ENCODE measurements at places on chromosomes 12 and 14.

- no peak for DNase-seq
Observed at GRCh38 chr12:125072496-125072895, 7.3 kb downstream of the AACS start.

DNA sequence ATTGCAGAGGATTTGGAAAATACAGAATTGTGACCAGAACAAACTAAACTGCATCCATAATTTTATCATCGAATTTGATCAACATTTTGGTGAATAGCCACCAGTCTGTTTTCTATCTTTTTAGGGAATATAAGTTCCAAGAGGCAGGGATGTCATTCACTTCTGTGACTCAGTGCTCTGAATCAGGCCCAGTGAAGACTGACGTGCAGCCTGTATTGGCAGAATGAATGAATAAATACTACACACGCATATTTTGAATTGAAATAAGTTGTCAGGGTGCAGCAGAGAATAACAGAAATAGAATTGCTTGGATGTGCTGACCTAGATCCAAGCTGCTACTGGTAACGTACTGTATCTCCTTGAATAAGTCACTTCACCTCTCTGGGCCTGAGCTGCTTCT lies 1.3 kb upstream of the EMP1 start:
- no peak for DNase-seq

DNA sequence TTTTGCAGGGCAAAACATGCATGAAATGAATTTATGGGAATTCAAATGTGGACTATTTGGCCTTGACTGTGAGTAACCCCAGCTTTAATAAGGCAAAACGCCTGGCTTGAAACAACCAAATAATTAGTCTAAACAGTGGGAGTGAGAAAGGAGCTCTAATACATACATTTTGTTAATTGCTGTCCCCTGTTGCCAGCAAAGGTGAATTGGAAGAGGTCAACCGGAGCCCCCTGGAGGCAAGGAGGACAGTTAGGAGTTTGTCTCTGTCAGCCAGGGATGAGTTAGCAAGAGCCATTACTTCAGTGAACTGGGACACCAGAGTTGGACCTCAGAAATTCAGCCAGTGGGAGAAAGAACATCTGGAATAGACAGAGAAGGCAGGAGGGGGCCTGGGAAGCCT lies 17.4 kb downstream of the KRT76 start:
- no peak for DNase-seq

DNA sequence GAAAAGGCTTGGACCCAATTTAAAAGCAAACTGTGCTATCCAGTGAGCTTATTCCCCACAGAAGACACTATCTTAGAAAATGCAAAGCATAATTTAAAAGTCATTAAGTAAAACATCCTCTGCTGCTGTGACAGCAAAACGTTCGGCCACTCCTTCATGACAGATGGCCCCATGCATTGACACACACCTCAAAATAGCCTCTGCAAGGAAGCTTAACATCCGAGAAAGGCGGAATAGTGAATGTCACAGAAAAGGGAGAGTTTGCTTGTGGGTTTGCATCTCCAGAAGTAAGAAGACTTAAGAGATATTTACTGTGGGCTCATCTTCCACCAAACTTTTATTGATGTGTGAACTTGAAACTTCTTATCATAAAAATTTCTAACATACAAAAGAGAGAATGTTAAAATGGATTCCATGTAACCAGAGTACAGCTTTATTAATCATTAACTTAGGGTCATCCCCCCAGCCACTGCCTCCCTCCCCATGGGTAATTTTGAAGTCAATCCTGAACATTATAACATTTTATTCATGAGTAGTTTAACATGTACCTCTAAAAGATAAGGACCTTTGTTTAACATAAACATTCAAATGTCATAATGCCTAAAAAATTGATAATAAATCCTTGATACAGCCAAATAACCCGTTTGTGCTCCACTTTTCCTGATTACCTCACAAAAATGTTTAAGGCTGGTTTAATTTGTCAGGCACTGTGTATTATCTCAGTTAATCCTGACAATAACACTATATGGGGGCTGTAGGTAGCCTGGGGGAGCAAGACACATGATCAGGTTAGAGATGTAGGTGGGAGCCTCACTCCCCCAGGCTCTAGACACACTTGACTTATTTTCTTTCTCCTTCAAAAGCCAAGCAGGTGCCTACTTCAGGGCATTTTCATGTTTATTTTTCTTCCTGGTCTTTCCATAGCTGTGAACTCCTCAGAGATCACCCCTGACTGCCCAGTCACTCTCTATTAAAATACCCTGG lies 119.7 kb upstream of the TMCC3 start:
- DNase-seq = no peak

DNA sequence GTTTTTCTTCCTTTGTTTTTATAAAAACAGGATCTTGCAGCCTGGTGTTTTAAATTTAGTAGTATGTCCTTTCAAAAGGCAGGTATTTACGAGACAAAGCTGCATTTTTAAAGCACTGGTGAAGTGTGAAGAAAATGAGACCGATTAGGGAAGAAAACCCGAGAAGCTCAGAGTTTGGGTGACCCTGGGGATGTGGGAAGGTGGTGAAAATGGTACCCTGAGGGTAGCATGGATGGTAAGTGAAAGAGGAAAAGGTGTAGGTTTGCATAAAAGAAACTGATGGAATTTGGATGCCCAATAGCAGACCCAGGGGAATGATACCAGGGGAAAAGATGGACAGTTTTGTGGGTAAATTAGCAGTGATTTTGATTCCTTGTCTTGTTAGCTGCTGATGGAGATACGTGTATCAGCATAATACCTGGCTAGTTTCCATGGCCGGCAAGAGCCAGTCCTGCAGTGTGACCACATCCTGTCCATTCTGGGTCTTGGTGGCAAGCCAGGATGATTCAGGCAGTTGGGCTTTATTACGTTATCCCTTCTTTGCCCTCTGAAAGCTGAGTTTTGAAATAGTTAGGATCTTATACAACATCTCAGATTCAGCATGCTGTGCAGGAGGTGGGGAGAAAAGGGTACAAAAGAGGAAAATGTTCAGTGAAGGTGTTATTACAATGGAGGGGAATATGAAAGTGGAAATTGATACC lies 8.9 kb downstream of the BICD1 start:
- no peak for DNase-seq

DNA sequence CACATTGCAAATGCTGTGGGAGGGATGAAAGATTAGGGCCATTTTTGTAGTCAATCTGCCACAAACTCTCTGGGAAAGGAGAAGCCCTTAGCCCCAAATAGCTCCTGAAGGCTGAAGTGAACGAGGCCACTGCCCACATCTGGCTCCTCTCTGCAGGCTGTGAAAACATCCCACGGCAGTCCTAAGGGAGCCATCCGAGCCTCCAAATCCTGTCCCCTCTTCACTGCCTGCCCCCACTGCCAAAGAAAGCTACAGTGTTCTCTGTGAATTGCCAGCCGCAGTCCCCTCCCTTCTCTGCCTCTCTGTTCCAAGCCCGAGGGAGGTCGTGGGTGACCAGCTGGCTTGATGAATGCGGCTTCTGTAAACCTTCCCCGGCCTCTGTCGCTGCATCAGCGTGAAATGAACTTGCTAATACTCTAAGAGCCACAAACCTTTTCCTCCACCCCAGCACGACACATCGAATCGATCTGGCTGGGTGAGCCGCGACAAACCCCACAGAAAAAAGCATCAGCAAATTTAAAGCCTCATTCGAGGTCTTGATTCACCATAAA lies 180.7 kb upstream of the NRXN3 start:
- no peak for DNase-seq

- DNase-seq = no peak
Observed at GRCh38 chr12:49642370-49642802, 19.0 kb downstream of the PRPF40B start.

- DNase-seq = no peak
Observed at GRCh38 chr14:68143341-68143841, 323.8 kb downstream of the RAD51B start.

GRCh38 chr14:69987406-69988121 lies 108.3 kb downstream of the SMOC1 start:
- DNase-seq = no peak

GRCh38 chr12:20572451-20572850 lies 122.7 kb upstream of the SLCO1C1 start:
- DNase-seq = no peak

- no peak for DNase-seq
Observed at GRCh38 chr12:28442101-28442500, 251.8 kb downstream of the CCDC91 start.

- DNase-seq = no peak
Observed at GRCh38 chr12:113658006-113658655, 186.5 kb upstream of the LHX5 start.

- no peak for DNase-seq
Observed at GRCh38 chr14:85535991-85536832, 6.3 kb downstream of the FLRT2 start.

DNA sequence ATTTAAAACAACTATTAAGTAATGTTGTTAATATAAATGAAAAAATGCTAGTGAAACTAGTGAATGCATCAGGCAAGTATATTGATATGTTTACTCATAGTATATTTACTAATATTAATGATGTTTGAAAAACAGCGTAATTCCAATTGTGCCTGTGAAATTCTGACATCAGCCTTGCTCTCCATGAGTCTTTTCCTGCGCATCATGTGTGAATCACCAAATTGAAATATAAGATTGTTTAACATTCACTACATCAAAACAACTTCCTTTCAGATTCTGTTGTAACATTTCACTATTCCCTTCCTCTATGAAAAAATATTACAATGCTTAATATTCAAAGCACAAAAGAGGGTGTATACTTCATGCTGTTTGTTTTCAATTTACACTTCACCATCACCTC lies 1995.9 kb upstream of the SEL1L start:
- DNase-seq = no peak

- no peak for DNase-seq
Observed at GRCh38 chr12:46154221-46154985, 114.4 kb downstream of the SLC38A1 start.

DNA sequence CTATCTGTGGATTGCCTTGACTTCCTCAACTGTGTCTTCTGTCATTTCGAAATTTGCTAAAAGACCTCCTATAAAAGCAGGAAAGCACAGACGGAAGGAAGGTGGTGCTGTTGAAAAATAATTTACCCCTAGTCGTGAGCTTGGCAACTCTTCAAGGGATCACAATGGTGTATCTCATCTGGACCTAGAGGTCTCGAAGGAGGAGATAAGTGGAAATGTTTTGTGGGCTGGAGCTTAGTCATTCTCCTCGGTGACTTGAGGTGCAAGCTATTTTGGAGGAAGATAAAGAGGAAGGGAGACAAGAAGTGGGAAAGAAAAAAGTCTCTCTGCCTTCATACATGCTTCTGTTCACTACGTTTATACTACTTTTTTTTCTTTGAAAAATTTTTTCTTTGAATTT lies 89.9 kb downstream of the FLRT2 start:
- no peak for DNase-seq

DNA sequence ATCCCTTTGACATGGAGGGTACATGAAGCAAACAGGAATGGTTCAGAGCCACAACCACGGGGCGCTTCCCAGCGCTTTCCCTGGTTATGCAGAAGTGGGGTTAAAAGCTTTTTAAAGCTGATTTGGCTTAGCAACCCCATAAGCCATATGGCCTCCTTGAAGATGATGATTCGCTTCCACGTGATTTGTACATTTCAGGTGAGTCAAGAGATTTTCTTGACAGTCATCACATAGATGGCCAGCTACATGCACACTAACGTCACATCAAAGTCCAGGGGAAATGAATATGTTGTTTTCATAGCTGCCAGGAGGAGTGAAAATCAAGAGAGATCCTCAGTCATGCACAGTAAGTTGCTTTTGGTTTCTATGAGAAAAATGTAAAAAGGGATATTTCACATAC lies 309.7 kb downstream of the TMEM132D start:
- no peak for DNase-seq

DNA sequence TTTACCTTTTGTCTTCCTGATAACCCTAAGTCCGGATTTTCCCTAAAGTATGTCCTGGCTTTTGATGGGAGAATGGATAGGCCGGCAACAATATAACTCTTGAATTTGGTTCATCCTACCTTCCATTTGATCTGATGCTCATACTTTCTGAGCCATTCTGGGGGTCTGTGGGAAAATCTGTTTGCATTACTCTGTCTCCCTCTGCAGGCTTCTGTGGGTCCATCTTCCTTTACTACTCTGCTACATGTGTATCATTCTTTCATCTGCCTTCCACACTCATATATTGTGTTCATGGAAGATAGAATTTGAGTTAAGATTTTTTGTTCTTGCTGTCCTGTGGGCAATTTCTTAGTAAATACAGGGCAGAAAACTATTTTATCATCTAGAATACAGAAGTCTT lies 101.5 kb downstream of the NAV3 start:
- DNase-seq = no peak

- DNase-seq = no peak
Observed at GRCh38 chr14:72573725-72574417, 320.0 kb downstream of the DPF3 start.

DNA sequence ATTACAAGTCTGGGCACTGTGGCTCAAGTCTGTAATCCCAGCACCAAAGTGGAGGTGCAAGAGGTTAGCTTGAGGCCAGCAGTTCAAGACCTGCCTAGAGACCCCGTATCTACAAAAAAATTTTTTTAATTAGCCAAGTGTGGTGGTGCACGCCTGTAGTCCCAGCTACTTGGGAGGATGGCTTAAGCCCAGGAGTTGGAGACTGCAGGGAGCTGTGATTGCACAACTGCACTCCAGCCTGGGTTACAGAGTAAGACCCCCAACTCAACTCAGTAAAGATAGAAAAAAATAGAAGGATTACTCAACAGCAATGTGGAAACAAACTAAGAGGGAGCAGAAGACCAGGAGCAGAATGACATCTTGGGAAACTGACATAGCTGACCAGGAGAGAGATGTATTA lies 13.3 kb downstream of the SBNO1 start:
- no peak for DNase-seq

DNA sequence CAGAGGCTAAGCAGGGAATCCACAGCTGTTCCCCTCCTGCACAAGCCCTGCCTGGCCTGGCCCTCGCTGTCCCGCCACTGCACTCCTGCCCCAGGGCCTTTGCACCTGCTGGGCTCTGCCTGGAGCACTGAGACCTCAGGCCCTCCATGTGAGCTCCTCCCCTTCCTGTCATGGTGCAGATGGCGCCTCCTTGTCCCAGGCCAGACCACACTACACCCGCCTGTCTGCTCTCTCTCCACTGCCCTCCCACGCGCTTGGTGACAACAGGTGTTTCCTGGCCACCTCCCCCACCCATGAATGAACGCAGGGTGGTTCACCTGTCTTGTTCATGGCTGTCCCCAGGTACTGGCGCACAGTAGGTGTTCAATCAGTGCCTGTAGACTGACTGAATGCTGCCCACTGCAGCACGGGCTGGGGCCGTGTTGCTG lies 82.9 kb downstream of the NCOR2 start:
- DNase-seq = peak; percentile 59

Data from GM12864 (cell line).